ENCODE measurements at places on chromosomes 3 and 15. TPM values are rescaled to one million over a fixed set of nuclear protein-coding genes. Genes with fewer than 3 reads are reported as not detected.

- DNase-seq: no peak
Measured at GRCh38 chr3:152402695-152403451, 134.1 kb downstream of the MBNL1 start.

DNA sequence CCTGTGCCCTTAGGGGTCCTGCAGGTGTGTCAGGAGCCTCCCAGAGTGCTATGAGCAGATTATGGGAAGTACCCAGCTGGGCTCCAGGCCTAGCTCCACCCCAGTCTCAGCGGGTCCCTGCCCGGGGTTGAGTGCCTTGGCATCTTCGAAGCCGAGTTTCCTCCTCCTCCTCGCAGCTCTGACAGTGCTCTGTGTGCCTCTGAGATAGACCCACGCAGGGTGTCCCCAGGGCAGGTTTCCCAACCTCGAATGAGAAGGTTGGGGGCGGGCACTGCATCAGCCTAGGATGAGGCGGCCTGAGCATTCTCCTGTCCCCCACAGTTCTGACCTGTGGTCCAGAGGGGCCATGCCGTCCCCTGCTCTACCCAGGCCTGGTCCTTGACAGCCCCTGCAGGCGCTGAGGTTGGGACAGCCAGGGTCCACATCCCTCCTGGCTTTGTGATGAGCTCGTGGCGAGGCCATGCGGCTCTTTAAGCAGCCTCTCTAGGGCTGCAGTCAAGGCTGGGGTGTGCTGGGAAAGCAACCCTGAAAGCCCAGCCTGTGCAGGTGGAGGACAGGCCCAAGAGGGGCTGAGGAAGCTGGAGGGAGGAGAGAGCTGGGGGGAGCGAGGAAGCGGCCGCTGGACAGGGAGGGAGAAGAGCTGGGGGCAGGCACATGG is 20.2 kb upstream of the SKOR1 start:
- no peak for DNase-seq

- DNase-seq: no peak
Measured at GRCh38 chr15:77093436-77093835, 22.5 kb upstream of the TSPAN3 start.

- DNase-seq: no peak
Measured at GRCh38 chr15:74762791-74763150, 14.1 kb downstream of the CYP1A2 start.

DNA sequence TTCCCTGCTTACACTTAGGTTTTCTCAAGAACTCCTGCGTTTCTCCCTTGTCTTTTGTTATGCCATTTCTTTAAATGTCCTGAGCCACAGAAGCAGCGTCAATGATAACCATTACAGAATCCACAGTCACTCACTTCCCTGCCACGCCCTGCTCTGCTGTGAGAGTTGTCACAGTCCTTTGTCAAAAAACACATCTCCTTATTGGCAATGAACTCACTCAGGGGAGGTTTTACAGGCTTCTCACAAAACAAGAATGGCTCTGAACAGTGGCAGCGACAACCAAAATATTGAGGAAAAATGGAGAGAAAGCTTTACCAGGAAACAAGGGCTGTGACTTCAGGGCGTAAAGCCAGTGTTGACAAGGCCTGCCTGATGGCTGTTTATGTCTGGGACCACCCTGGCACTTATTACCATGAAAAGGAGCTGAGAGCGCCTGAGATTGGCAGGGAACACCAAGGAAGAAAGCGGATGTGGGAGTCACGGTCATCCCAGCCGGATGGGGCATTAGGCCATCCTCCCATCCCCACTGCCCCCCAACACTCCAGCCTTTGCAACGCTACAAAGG is 111.5 kb downstream of the ADAMTS9 start:
- no peak for DNase-seq

C3orf49 gene
- total RNA-seq: not detected

PRR23A gene
- not detected for total RNA-seq

HTR3D gene
- not detected for total RNA-seq
